ENCODE measurements at places on chromosomes 2 and 18.

DNA sequence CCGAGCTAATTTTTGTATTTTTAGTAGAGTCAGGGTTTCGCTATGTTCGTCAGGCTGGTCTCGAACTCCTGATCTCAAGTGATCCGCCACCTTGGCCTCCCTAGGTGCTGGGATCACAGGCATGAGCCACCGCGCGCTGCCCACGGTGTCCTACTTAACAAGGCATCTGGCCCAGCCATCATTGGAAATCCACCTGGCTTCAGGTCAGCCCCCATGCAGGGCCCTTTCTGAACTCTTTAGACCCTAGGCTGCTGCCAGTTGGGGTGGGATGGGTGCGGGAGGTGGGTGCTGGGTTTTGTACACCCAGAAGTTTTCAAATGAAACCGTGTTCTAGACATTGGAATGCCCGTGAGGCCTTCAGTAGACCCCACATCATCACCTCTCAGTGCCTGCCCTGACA lies 26.6 kb upstream of the NT5DC4 start:
- peak; percentile 34 for DNase-seq

DNA sequence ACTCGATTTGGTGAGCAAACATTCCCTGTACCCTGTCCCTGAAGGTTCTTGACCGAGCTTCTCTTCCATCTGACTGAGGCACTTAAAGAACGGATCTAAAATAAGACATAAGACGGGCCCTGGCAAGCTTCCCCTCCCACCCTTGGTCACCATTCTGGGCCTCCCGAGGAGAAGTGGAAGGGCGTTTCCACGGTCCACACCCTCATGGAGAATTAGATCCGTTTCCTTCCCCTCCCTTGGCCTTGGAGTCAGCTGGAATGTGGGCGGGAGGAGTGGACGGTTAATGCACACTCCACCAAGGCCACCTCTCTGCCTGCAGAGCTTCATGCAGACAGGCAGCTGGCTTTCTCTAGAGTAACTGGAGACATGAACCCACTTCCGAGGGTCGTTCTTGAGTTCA lies 257.3 kb upstream of the APCDD1 start:
- no peak for DNase-seq

GRCh38 chr2:8159211-8159965 lies 522.5 kb upstream of the ID2 start:
- no peak for DNase-seq

DNA sequence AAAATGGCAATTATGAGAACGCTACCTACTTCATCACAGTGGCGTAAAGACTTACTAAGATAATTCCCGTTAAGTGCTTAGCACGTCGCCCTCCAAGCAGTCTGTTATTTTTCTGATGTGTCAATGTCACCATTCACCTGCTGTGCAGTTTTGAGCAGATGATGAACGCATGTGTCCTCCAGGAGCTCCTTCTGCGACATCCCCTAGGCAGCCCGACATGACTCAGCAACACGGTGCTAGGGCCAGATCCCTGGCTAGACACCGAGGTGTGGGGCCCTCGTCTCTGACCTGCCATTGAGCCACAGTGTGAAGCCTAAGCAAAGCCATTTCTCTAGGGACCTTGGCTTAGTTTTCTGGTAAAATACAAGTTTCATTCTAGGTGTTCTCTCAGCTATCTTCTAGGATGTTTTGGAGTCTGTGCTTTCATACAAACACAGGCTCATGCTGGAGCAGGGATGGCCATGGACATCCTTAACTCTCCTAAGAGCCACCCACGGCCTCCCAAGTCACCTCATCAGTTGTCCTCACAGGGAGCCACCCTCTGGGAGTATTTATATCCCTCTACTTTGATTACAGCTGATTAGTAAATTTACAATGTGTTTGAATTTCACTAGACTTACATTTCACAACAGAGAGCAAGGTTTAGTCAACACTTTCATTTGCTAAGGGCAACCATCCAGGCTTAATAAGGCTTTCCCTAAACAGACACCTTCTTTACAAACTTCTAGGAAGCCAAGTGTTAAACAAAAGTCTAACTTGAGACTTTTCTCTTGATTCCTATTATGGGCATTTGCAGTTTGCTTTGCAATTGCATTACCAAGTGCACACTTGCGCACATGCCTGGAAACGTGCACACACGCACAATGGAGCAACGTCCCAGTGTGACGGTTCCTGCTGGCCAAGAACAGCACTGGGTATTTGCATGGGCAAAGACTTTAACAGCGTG lies 376.8 kb upstream of the ID2 start:
- peak; percentile 85 for DNase-seq

GRCh38 chr2:20180676-20181648 lies 44.0 kb downstream of the SDC1 start:
- DNase-seq = no peak

GRCh38 chr18:6362559-6363129 lies 52.1 kb downstream of the L3MBTL4 start:
- DNase-seq = no peak

DNA sequence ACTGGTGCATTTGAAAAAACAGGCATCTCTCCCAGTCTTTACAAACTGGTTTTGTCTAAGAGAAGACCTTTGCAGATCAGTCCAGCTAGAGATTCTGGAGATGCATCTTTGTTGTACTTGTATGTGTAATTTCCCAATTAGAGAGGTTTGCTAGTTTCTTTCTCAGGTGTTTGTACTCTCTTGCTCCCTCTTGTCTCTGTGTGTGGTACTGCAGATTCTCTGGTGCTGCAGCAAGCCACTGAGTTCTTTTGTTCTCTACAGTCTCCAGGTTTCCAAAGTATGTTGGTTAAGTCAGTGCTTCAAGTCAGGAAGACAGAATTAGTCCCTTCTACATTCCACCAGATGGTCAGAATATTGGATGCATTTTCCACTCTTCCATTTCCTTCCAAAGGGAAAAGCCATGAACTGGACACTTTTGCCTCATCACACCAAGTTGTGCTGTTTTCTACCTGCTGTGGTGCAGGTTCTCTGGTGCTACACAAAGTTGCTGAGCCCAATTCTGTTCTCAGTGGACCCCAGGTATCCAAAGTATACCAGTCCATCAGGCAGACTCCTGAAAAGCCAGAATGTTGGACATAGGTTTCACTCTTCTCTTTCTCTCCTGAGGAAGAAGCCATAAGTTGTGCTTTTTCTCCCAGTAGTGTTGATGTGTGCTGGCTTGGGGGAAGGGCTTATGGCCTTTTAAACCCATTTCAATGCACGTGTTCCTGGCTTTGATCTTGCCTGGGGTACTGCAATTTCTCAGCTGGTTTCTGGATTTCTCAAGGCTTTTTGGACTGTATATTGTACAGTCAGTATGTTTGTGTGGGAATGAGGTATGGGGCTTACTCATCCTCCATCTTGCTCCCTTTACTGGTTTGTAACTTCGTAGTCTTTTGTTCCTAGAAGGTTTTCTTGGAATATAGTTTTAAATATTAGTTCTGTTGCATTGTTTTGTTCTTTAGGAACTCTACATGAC lies 29.8 kb downstream of the EPC2 start:
- DNase-seq = no peak

DNA sequence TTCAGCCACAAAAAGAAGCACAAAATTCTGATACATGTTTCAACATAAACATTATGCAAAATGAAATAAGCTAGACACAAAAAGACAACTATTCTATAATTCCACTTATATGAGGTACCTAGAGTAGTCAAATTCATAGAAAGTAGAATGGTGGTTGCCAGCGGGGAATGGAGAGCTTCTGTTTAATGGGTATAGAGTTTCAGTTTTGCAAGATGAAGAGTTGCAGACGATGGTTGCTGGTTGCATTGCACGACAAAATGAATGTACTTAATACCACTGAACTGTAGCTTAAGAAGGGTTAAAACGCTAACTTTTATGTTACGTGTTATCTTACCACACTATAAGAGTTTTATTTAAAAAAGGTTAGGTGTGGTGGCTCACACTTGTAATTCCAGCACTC lies 13.5 kb downstream of the YWHAQ start:
- DNase-seq = no peak

DNA sequence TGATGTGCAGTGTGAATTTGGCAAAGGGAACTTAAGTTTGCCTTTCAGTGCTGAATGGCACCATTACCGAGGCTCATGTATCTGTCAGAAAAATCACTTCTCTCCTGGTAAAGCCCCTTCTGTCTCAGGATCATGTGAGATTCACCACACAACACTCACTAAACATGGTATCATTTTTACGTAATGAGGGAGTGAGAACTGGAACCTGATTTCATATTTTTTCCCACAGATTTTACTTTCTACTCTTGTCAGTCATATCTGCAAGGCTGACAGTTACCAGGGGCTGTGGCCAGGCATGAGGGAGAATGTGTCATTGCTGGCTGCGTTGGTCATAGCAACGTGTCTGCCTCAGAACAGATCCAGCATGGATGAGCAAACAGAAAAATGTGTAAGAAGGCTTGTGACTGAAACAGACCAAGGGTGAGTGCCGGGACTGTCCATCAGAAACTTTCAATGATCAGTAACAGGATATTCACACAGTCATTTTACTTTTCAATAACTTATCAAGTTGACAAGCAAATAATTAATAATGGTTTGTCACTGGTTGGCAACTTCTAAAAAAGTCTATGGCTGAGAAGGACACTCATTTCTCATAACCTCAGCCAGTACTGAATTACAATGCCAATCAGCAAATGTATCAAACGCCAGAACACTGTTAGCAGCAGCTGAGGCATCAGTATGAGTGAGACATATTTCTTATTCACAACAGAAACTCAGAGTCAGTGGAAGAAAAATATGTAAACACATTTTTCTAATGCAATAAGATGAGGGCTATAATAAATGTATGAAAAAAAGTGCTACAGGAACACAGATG lies 100.5 kb downstream of the CDC42EP3 start:
- DNase-seq = no peak

DNA sequence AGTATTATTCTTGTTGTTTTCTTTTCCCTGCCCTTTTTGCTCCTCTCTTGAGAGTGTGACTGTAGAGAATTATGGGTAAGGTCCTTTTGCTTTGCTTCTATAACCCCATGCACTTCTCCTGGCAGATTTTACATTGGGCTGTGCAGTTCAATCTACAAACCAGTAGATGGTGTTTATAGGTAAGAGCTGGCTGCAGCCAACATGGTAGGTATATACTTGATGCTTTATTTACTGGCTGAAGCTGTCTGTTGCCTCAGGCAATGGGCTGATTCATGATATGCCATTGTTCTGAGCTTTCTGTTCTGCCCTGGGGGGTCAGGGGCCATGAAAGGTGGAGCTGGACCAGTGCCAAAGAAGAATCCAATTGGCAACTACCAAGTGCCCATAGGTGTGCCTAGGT lies 48.3 kb upstream of the MYL1 start:
- DNase-seq = no peak

- peak; percentile 85 for DNase-seq
Measured at GRCh38 chr2:170744248-170745002, 25.8 kb upstream of the ERICH2 start.

DNA sequence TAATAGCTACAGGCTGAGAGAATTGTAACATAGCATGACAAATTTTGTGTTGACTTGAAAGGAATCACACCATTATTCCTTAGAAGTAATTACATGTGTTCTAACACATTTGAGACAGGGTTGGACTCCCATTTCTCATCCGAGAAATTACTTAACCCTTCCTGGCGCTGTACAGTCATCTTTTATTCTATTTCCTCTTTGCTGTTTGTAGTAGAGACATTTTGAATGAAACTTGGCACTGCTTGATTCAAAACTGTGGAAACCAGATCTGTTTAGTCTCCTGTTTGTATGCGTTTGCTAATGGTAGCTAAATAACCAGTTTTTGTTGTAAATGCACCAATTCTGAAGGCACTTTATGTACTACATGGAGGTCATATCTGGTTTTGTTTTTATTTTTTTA lies 231.9 kb downstream of the ALPK2 start:
- no peak for DNase-seq

GRCh38 chr2:105576440-105577241 lies 168.1 kb upstream of the NCK2 start:
- no peak for DNase-seq

- DNase-seq = no peak
Measured at GRCh38 chr2:144082327-144082726, 437.6 kb downstream of the ZEB2 start.

- no peak for DNase-seq
Measured at GRCh38 chr18:44771572-44771955, 90.9 kb downstream of the SETBP1 start.

DNA sequence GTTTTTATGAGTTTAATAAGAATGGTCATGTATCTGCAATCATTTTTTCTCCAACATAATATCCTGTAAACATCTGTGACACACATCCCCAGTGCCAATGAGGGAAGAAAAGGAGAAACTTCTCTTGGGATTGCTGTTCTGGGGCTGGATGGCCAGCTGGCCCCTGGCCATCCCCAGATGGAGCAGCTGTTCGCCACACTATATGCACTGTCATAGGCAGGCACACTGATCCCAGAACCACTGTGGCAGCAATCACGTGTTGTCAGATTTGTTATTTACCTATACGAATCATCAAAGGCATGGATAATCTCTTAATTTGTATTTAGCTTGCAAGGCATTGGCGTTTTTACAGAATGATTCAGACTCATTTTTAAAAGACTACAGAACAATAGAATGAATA lies 167.6 kb upstream of the ACAA2 start:
- DNase-seq = no peak

GRCh38 chr18:49920731-49921130 lies 107.4 kb upstream of the ACAA2 start:
- DNase-seq = no peak

DNA sequence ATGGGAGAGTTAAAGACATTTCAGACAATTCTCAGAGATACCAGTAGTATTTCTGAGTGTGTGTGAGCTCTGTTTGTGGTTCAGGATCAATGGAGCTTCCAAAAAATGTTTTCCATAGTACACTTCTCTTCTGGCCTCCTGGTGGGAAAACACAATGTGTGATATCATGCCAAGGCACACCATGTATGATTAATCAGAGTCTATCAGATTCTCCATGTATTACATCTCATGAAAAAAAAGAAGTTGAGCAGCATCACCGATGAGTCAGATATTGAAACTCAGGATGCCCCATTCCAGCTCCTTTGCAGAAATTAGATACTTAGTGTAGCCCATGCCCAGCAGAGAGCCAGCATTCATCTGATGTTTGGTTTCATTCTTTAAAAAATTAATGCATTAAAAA lies 620.3 kb upstream of the POU3F3 start:
- no peak for DNase-seq

DNA sequence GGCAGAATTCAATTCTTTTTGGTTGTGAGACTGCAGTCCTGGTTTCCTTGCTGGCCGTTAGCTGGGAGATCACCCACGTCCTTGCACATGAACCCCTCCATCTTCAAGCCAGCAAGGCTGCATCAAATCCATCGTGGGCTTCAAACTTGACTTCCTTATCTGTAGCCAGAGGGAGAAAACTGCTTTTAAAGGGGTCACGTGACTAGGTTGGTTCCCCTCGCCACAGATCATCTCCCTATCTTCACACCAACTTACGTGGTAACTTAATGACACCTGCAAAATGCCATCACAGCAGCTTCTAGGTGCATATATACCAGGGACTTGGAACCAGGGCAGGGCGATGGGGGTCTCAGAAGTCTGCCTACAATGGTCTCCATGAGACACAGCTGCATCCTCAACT lies 169.5 kb downstream of the MTCL1 start:
- DNase-seq = no peak

GRCh38 chr2:98821629-98822135 lies 90.8 kb upstream of the MGAT4A start:
- no peak for DNase-seq
